ENCODE measurements at places on chromosomes 2 and 18. TPM values are rescaled to one million over a fixed set of nuclear protein-coding genes. Genes with fewer than 3 reads are reported as not detected.

Gene LYPD1
- total RNA-seq = 79.7 TPM

Gene TFPI
- 93.9 TPM for total RNA-seq

Gene GYPC
- total RNA-seq = 53.6 TPM

Gene COL5A2
- total RNA-seq = 257 TPM

Gene HOXD13
- not detected for total RNA-seq

Gene IL36B
- total RNA-seq = not detected

Gene IL36G
- total RNA-seq = not detected

Gene CABYR
- 4.1 TPM for total RNA-seq

Gene PDE11A
- 0.56 TPM for total RNA-seq

Gene CPO
- not detected for total RNA-seq

DNA sequence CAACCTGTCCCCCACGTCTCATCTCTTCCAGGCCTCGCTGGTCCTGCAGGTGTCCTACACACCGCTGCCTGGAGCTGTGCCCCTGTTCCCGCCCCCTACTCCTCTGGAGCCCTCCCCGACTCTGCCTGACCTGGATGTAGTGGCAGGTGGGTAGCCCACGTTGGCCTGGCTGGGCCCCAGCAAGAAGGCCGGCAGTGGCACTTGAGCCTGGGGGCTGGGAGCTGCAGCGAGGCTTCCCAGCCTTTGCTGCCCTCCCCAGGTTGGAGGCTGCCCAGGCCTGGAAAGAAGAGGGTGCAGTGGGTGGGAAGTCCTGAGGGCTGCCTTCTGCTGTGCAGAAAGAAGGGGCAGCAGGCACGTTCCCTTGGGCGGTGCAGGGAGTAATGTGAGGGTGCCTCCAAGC lies 58.4 kb downstream of the DYSF start:
- DNase-seq = no peak

DNA sequence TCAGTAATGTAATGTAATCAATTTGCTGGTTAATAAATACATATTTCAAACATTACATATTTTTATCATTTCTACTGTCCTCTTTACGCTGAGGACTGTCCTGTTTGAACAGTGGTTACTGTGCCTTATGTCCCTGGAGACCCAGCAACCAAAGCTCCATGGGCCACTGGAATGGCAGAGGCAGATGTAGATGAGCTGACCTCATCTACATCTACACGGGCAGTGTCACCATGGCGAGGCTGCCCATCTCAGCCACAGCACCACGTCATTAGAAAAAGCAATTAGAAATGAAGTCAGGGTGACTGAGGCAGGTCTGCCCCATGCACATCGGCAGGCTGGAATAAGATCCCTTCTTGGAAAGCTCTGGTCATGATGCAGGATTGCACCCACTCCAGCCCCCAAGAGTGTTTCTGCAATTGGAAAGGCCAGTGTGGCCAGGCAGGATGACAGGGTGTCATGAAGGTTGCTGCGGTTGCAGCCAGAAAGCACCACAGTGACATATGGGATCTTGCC lies 237.5 kb downstream of the NDUFA10 start:
- DNase-seq = no peak

- DNase-seq = peak; percentile 83
Measured at GRCh38 chr2:61707984-61708852, 145.6 kb downstream of the FAM161A start.

GRCh38 chr2:204967199-204967960 lies 422.1 kb downstream of the PARD3B start:
- no peak for DNase-seq

DNA sequence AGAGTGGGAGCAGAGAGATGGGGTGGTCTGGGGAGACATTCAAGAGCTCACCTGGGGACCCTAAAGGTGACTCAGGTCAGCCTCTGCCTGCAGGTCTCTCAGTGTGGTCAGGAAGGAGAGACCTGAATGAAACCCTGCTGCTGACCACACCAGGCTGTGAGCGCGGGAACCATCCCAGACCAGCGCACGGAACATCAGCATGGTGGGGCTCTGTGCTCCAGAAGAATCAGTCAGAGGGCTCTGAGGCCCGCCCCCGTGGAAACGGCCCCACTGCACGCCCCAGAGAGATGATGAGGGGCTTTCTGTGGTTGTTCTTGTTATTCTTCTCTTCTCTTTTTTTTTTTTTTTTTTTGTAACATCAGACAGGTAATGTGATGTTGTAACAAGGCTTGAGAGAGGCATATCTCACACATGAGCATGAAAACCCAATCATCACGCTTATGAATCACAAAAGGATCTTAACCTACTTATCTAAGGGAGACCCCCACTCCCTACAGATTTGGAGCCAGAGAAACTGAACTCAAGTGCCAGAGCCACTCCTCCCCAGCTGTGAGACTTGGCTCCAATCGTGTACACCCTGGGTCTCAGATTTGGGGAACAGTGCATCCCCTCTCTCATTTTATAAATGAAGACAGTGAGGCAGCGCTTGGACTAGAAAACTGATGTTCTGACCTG lies 302.2 kb downstream of the EIPR1 start:
- no peak for DNase-seq

- peak; percentile 66 for DNase-seq
Measured at GRCh38 chr2:55106148-55106547, 55.9 kb upstream of the RTN4 start.

GRCh38 chr2:216742411-216742810 lies 47.1 kb upstream of the IGFBP5 start:
- DNase-seq = no peak

- DNase-seq = no peak
Measured at GRCh38 chr2:214311031-214311533, 99.8 kb upstream of the VWC2L start.

GRCh38 chr18:64183665-64184064 lies 34.8 kb upstream of the LINC00305 start:
- DNase-seq = no peak

GRCh38 chr2:86706220-86706619 lies 13.9 kb upstream of the RMND5A start:
- no peak for DNase-seq

- DNase-seq = no peak
Measured at GRCh38 chr2:60891180-60891579, 9.8 kb downstream of the REL start.

GRCh38 chr2:134189009-134189720 lies 64.7 kb upstream of the MGAT5 start:
- peak; percentile 72 for DNase-seq

DNA sequence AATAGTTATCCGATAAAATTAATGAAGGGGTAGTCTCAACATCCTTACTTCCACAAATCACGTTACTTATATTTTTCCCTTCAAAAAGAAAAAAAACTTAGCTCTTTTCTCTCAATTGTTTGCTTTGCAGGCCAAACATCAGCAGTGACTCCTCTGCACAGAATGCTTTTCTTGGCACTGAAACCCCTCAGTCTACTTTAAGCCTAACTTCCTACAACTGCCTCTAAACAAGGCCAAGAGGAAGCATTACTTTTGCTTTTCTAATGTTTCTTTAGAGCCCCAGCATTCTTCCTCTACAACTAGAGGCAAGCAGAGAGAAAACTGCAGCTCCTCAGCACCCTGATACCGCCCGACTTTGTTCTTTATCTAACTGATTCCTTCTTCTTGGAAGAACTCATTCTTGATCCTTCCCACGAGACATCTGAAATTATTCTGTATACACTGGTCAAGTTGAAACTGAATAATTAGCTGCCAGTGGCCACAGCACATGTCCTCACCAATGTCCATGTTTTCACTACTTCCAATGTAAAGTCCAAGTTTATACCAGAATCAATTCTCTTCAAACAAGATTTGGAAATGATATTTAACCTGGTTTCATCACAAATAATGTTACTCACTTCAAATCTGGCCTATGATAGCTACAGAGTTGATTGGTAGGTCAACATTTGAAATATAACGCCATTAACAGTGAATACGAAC lies 55.3 kb downstream of the DTNB start:
- DNase-seq = peak; percentile 92

- DNase-seq = no peak
Measured at GRCh38 chr2:37630776-37631175, 40.7 kb downstream of the CDC42EP3 start.

- DNase-seq = peak; percentile 61
Measured at GRCh38 chr2:105344704-105345345, 7.5 kb downstream of the C2orf49 start.

GRCh38 chr2:233000886-233001750 lies 11.9 kb downstream of the NGEF start:
- DNase-seq = no peak

DNA sequence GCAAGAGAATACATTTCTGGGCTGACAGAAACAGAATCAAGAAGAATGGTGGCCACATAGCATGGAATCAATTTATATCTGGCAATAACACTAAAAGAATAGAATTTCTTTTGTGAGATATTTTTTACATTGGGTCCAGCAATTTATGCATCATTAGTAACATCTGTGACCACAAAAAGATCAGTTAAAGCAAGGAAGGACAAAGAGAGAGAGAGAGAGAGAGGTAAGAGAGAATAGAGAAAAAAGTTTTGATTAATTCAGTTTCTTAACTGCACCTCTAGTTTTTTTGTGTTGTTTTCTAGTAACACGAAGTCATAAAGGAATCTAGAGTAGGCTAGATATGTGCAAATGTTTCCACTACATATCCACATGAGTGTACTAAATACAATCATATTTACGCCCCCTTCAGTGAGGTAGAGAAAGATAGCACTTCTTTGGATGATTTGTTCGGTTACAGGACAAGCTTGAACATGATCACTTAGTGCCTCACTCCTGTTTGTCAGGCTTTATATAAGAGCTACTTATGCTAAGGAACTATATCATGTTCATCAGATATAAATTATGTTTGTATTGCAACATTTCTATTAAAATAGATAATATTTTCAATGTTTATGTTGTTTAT lies 247.4 kb upstream of the COL3A1 start:
- DNase-seq = no peak

- no peak for DNase-seq
Measured at GRCh38 chr2:138881126-138881525, 100.9 kb upstream of the NXPH2 start.

- DNase-seq = no peak
Measured at GRCh38 chr18:79581406-79581805, 98.2 kb upstream of the CTDP1 start.

- no peak for DNase-seq
Measured at GRCh38 chr18:80253236-80253635, 5.9 kb upstream of the PARD6G start.

- DNase-seq = peak; percentile 66
Measured at GRCh38 chr2:6412533-6413091, 453.1 kb downstream of the CMPK2 start.

DNA sequence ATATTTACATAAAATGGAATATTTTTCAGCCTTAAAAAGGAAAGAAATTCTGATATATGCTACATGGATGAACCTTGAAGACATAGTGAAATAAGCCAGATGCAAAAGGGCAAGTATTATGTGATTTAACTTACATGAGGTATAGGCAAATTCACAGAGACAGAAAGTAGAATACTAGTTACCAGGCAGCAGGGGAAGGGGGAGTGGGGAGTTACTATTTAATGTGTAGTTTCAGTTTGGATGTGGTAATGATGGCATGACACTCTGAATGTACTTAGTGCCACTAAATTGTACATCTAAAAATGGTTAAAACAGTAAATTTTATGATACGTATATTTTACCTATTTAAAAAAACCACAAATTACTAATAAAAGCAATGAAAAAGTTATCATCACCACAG lies 12.1 kb downstream of the METTL4 start:
- DNase-seq = no peak

GRCh38 chr2:201955231-201955630 lies 78.4 kb upstream of the FZD7 start:
- DNase-seq = no peak

GRCh38 chr2:168198476-168199207 lies 48.8 kb downstream of the STK39 start:
- peak; percentile 76 for DNase-seq

DNA sequence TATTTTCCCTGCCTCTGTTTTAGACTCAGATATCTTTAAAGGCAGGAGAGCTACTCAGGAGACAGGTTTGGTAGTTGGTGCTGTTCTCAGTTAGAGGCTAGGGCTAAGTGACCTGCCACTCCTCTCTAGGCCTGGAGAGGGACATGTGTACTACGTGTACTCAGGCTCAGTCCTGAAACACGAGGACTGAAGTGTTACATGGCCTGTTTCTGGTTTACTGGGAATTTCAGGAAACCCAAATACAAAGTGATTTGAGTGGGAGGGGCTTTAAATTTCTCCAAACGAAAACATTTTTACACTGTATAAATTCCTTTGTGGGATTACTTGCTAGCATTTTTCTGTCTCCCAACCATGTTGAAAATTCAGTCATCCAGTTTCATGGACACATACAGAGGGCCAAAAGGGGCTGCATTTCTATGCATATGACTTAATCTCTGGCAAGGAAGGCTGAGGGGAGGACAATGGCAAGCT lies 343.3 kb downstream of the CYP26B1 start:
- DNase-seq = no peak

DNA sequence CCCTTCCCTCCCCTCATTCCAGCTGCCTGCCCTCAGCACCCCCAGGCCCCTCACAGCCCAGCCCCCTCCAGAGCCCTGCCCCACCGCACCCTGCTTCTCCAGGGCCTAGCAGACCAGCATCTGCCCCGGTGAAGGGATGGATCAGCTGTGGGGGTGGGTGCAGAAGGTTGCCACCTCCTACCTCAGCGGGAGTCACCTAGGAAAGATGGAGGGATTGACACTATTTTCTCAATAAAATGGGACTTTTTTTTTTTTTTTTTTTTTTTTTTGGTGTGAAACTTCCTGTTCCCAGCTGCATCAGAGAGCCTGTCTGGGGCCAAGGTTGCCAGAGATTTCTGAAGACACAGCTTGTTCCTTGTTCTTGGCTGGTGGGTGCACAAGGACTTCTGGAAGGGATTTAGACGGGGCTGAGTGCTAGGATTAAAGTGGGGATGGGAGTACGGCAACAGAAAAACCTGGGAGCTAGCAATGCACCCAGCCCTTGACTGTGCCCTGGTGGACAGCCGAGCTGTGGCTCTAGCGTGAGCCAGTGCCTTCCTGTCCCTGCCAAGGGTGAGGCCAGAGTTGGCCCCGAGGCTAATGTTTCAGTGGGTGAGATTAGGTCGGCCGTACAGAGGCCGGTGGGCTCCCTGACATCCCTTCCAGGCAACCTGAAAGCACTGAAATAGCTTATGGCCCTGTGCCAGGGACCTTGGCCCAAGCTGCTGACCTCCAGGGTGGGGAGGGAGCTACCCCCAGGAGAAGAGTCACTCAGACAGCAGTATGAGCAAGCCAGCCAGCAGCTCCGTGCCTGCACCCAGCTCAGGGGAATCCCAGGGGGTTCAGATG lies 4.6 kb downstream of the B3GNT7 start:
- DNase-seq = no peak
